Bronchial epithelial cell (primary cell): ENCODE measurements at places on chromosomes 6 and 20. TPM values are rescaled to one million over a fixed set of nuclear protein-coding genes. Genes with fewer than 3 reads are reported as not detected.
A peak's percentile ranks its signal among the peaks of the same experiment; 100 is the strongest.

DNA sequence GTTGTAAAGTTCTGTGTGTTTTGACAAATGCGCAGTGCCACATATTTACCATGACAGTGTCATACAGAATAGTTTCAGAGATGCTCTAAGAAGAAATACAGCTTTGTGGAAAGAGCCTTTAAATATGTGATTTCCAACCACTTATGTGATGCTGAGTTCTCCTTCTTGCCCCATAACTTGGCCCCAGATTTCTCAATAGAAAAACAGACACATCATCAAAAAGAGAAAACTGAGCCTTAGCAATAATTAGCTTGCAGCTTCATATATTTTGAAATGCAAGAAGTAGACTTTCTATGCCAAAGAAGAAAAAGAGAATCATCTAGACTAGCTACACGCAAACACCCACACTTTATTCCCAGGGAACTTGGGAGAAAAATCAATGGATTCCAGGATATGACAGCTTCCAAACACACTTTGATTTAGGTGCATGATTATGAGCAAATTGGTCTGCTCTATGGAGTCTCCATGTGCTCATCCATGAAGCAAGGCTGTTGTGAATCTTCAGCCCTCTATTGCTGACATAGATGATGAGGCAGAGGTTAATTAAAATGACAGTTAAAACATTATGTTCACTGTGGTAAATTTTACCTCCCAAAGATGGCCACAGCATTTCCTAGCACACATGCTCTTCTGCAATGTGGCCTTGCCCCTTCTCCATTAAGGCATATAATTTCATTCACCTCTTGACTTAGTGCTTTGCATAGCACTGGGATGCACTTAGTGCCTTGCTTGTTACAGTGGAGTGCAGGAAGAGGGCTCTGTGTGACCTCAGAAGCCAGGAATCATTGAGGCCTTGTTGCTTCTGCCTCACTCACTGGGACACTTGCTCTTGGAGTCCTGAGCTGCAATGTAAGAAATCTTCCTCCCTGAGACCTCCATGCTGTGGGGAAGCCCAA, 174.6 kb downstream of the SYNDIG1 start:
- DNase-seq: no peak

- DNase-seq: no peak
Observed at GRCh38 chr20:64030371-64031134, 5.4 kb upstream of the C20orf204 start.

GRCh38 chr6:79215213-79215824, 19.2 kb downstream of the HMGN3 start:
- no peak for DNase-seq

GRCh38 chr20:3646651-3647050, 16.5 kb downstream of the GFRA4 start:
- no peak for DNase-seq

DNA sequence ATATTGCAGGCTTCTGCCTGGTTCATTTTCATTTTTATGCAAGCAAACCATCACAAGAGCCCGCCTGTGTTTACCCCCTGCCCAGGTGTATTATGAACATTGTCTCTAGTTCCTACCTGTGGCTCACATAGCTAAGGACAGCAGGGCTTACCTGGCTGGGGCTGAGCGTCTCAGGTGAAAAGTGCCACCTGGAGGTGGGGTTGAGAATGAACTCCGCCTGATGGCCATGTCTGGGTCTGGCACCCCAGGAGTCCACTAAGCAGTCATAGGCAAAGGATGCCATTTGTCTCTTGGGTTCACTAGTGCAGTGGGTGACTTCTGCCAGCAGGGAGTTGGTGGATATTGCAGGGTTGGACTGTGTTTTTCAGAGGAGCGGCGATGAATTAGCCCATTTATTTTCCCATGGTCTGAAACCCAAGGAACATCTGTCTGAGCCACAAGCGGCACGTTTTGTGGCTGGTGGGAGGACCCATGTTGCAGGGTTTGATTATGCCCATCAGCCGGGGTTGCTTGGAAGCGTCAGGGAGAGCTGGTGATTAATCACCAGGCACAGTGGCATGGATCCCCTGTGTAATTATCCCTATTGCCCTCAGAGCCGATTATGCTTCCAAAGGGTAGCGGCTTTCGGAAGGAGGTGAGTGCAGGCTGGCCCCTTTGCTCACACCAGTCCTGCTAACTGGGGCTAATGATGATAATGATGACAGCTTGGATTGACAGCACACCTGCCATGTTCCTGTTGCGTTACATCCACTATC, 92.1 kb downstream of the CDH26 start:
- peak; percentile 66 for DNase-seq

- DNase-seq: no peak
Observed at GRCh38 chr6:10542213-10542612, 21.1 kb downstream of the GCNT2 start.

DNA sequence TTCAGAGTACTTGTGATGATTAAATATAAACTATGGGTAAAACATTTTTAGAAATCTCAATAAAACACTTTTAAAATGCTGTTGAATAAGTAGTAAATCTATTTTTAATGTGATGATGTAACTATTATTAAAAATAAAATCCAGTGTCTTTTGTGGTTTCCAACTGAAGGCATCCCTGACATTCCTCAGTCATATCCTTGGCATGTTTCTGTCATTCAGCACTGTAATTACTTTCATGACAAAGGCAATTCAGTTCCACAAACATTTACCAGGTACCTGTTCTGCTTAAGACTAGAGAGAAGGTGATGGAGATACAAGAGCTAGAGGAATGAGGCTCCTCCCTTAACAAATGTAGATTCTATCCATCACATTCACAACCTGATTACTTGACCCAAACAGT, 518.7 kb upstream of the MAP3K7 start:
- no peak for DNase-seq

DNA sequence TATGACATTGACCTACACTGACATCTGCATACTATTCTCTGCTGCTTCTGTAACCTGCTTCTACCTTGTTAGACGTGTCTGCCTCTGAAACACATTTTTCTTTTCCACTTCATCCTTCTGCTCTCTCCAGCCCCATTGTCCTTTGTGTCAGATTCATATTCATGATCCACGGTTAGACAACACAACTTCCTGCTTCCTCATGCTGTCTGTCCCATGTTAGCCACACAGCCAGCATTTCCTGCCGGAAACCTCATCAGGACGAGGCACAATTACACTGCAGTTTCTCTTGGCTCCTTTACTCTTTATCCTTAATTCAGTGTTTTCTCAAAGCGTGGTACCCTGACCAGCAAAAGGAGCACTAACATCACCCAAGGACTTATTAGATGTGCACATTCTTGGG, 150.2 kb downstream of the TBC1D7 start:
- no peak for DNase-seq

The NNAT gene
- not detected in 2 replicates for total RNA-seq

The BTNL2 gene
- total RNA-seq: 0.13 and 0.26 TPM in 2 replicates

The HAO1 gene
- not detected in 2 replicates for total RNA-seq

The PAX1 gene
- not detected in 2 replicates for total RNA-seq

The AVP gene
- not detected in 2 replicates for total RNA-seq

The PRSS35 gene
- total RNA-seq: 0.13 TPM in 1 of 2 replicates, not detected in the other

The MROH8 gene
- total RNA-seq: under 0.01 and 0.13 TPM in 2 replicates

The HRH3 gene
- not detected in 2 replicates for total RNA-seq

The ASIP gene
- not detected in 2 replicates for total RNA-seq

The BPIFA1 gene
- total RNA-seq: not detected in 2 replicates
